Islet precursor cell (in vitro differentiated cells): ENCODE measurements at places on chromosomes 1 and 21.
A peak's percentile ranks its signal among the peaks of the same experiment; 100 is the strongest.

DNA sequence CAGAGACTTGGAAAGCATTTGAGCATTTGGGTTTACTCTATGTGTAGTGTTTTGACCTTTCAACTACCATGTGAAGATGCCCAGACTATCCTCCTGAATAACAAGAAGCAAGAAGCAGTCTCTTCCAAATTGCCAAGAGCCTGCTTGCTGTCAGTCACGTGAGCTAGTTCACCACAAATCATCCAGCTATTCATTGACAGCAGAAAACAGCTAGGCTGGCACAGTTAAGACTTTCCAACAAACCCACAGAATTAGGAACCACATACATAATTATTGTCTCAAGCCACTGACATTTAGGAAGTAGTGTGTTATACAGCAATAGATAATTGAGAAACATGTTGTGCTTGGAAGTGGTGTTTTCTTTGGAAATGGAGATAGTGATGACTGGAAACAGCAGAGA is 1652.0 kb downstream of the NCAM2 start:
- DNase-seq, result no peak

DNA sequence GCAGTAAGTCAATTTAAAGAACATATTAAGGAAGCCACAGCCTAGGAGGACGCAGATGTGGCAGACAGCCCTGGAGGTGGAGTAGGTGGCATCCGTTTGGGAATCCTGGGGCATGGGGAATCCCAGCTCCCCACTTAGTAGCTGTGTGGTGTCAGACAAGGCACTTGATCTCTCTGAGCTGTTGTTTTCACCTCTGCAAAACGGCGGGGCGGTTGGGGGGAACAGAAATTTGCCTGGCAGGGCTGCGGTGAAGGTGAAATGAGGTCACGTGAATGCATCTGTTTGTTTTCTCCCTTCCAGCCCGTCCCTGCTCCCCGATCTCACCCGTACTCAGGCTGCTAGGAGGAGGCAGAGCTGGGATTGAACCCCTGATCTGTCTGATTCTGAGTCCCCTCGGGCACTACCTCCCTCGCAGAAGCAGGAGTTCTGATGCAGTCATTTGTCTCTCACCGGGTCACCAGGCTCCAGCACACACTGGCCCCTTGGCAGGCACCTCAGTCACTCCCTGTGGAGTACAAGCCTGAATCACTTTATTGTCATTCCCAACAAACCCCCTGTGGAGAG is 2.2 kb upstream of the LAPTM5 start:
- no peak for DNase-seq

- no peak for DNase-seq
Observed at GRCh38 chr1:14782741-14783591, 184.5 kb downstream of the KAZN start.

DNA sequence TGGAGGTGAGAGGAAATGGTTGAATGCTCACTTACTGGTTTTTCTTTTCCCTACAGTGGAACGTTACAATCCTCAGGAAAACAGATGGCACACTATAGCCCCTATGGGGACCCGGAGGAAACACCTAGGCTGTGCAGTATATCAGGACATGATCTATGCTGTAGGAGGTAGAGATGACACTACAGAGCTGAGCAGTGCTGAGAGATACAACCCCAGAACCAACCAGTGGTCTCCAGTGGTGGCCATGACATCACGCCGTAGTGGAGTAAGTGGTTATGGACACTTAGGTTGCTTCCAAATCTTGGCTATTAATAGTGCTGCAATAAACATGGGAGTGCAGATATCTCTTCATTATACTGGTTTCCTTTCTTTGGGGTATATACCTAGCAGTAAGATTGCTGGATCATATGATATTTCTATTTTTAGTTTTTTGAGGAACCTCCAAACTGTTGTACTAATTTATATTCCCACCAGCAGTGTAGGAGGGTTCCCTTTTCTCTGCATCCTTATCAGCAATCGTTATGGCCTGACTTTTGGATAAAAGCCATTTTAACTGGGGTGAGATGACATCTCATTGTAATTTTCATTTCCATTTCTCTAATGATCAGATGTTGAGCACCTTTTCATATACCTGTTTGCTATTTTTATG is 48.8 kb upstream of the DARS2 start:
- no peak for DNase-seq

GRCh38 chr21:41726970-41727783 is 39.7 kb downstream of the RIPK4 start:
- peak; percentile 78 for DNase-seq

GRCh38 chr1:198669023-198669698 is 30.3 kb downstream of the PTPRC start:
- no peak for DNase-seq

- DNase-seq, result no peak
Observed at GRCh38 chr1:55015123-55015522, 16.4 kb downstream of the BSND start.
